ENCODE measurements at places on chromosomes 5 and 9.

GRCh38 chr5:106801554-106801953 lies 869.2 kb downstream of the EFNA5 start:
- no peak for DNase-seq

GRCh38 chr5:100762108-100762507 lies 141.0 kb downstream of the ST8SIA4 start:
- DNase-seq: no peak

DNA sequence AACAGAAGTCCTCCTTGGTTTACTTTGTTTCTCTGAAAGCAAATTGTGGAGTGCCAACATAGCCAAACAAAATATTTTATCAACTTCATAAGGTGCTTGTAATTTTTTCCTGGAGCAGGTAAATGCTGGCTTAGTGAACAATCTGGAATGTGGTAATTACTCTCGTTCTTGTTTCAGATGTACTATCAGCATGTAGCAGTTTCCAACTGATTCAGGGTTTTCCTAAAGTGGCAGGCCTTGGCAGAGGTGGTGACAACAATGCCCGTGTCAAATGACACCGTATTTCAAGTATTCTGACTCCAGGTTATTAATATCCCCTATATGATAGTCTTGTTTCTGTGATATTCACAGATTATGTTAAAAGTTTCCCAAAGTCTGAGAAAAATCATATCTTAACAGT lies 1.2 kb downstream of the C9orf72 start:
- no peak for DNase-seq

- DNase-seq: no peak
Measured at GRCh38 chr5:157593052-157593757, 17.6 kb upstream of the ADAM19 start.

DNA sequence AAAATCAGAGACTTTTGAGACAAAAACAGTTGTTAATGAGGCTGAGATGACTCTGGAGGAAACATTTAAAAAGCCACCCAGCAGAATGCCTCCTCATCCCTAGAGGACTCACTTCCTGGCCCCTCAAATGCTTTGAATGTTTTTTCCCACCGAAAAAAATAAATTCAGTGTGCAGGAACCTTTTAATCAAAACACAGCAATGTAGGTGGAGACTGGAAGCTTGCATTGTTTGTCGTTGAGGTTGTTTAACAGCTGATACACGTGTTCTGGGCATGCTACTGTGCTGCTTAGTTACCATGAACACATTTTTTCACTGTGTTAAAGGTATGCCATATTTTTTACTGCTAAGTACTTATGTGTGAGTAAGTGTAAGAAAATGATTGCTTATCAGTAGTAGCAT lies 65.7 kb upstream of the ADCY2 start:
- no peak for DNase-seq

DNA sequence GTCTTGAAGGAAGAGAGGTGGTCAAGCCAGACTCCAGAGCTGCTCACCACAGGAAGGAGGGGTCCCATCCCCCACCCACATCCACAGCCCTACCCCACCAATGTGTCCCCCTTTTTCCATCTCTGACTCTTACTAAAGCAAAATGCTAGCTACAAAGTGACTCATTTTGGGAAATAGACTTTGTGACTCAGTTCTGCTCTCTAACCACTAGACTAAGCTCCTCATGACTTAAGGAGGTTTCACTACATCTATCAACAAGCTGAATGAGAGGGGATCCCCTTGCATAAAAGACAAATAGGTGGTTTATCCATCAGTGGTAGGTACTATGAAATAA lies 35.1 kb upstream of the ADRB2 start:
- DNase-seq: no peak

DNA sequence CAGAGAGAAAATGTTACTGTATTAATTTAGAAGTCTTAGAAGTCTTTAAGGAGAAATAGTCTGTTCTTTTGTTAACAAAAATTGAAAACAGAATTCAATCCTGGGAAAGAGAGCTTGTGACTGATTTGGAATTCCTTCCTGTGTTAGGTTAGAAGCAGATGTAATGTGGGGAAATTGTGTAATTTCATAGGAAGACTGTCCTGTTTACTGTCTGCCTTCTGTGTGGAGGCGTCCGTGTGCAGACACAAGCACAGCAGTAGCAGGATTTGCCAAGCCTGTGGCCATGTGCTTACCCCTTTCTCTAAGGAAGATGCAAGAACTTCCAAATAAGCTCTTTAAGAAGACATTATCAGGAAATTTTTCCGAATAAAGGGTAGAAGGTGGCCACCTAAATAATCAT lies 36.7 kb upstream of the F2R start:
- DNase-seq: no peak

GRCh38 chr5:78331523-78332080 lies 28.8 kb upstream of the SCAMP1 start:
- DNase-seq: no peak

DNA sequence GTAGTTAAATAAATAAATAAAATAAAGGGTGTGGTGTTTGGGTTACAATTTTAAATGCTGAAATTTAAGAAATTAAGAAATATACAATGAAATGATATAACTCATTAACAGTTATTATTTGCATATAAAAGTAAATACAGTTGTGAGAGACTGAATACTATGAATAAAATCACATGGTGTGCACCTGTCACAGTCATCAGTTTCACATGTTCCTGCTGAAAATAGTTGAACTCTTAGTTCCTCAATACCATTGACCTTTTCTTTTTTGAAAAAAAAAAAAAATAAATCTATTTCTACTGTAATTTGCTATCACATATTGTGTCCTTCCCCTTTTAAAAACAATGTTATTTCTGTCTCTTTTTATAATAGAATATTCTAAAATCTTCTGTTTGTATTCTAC lies 130.9 kb upstream of the CHD1 start:
- DNase-seq: no peak

DNA sequence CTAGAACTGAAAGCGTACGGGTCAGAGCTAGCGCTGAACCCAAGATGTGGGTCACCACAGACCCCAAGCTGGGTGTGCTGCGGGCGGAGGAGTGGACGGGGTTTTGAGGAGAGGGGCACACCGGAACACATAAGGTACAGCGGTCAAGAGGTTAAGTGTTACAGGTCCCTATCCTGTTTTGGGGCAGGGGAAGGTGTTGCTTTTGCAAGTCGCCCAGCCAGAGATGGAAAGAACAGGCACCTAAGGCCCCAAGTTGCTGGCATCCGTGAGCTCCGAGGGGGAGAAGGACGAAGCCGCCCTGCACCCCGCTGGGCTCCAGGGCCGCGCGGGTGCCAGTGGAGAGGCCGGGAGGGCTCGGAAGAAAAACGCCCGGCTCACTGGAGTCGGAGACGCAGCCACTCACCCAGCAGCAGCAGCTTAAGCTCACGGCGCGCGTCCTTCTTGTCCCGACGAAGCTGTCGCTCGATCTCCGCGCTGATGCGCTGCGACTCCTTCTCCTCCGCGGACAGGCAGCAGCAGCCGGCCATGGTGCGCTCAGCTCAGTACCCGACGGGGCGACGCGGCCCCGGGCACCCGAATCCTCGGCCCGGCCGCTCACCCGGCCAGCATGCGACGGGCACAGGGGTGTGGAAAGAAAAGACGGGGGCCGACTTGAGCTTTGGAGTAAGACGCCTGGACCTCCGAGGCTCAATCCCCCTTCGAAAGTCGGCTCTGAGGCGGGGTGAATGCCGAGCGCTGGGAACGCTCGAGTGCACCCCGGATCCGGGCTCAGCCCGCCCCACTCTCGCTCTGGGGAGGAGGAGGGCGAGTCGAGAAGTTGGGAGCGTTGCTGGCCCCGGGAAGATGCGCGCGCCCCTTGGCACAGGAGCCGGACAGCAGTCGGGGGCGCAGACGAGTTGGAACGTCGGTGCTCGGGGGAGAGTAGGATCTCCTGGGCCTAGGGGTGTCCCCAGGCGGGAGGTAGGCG lies 572 bp downstream of the GNA14 start:
- DNase-seq: no peak

- DNase-seq: no peak
Measured at GRCh38 chr9:35091536-35091935, 4.9 kb downstream of the PIGO start.

DNA sequence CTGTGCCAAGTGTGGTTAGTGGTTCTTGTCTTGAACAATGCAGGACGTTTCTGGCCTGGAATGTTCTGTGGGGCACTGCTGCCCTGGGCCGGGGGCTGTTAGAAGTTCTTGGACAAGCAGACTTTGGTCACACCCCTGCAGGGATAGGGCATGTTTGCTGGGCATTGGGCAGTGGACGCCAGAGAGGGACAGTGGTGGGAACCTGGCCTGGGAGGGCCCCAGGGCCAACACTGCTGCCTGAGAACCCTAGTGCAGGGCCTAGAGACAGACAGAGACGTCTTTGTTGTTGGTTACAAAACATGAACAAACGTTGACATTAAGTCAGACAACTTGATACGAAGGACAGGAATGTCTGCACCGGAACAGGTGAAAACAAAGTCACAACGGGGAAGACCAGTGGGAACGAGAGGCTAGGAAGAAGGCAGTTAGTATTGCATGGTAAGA lies 57.0 kb downstream of the WNK2 start:
- no peak for DNase-seq

DNA sequence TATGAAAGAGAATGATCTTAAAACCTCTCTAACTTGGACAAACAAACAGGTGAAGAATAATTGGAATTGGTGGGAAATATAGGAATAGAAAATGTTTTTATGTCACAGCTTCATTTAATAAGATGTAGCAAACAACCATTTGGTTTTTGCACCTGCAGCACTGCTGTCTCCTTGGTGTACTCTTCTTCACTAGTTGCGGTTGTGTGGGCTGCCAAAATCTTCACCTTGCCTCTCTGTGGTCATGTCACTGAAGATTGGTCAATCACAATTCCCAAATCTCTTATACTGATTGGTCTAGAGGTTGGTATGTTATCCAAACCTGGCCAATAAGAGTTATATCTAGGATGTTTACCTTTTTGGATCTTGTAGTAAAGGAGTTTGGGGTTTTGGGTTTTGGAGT lies 88.7 kb downstream of the FGF10 start:
- no peak for DNase-seq

- no peak for DNase-seq
Measured at GRCh38 chr5:122774519-122774860, 390 bp upstream of the SNX2 start.

- no peak for DNase-seq
Measured at GRCh38 chr5:139079991-139080610, 118.1 kb downstream of the SIL1 start.

GRCh38 chr5:65213921-65214525 lies 267.7 kb downstream of the ADAMTS6 start:
- DNase-seq: no peak

GRCh38 chr5:132083071-132083678 lies 9.6 kb downstream of the CSF2 start:
- DNase-seq: no peak

GRCh38 chr5:169701910-169702451 lies 64.9 kb downstream of the DOCK2 start:
- no peak for DNase-seq

GRCh38 chr5:142320851-142321560 lies 3.8 kb downstream of the SPRY4 start:
- no peak for DNase-seq

DNA sequence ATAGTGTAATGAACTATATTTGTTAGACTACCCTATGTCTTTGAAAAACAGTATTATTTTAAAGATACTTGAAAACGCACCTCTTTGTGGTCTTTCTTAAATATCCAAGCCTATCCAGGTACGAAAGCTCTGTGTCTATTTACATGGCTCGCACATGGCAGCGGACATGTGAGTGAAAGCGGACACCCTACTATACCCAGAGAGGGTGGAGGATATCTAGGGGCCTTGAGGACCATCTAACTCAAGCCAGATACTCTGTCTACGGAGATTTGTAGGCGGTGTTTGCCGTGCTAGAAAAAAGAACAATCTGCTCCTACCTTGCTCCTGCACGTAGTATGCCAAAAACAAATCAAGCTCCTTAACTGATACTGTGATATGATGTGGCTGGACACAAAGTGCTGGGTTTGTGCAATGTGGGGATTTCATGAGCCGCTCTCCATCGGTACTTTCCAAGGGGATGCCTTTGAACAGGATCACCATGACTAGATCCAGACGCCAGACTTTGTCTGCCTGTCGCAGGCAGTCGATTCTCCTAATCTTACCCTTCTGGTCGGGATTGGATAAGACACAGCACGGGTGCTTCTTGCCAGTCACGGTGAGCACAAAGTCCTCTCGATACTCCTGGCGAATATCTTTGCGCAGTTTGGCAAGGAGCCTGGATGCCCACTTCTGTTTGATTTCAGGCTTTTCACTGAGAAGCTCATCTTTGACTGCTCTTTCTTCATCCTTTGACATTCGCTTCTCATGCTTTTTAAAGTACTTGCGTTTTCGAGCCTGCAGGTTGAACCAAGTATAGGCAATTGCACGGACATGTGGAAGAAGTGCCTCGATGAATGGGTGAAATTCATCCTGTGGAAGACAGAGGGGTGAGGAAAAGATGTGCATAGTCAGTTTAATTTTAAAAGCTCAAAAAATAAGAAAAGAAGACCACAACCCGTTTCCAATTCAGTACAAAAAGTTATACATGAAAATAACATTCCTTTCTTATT lies 7.0 kb downstream of the NFIB start:
- no peak for DNase-seq

DNA sequence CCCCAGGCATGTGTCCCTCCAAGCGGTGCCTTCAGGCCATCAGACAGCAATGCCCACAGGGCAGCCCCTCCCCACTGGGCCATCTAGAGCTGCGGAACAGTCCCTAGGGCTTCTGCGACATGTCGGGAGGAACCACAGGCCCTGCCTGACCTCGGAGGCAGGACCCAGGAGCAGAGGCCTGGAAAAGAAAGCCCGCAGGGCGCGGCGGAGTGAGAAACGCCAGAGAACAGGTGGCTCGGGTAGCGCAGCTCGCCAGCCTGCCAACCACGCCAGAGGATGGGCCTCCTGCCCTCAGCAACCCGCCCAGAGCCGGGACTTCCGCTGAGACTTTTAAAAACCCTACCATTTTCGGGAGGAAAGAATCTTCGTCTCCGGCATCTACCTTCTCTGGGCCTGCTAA lies 715 bp downstream of the LCN8 start:
- DNase-seq: no peak

GRCh38 chr9:135332979-135333748 lies 146.4 kb upstream of the PPP1R26 start:
- DNase-seq: no peak

DNA sequence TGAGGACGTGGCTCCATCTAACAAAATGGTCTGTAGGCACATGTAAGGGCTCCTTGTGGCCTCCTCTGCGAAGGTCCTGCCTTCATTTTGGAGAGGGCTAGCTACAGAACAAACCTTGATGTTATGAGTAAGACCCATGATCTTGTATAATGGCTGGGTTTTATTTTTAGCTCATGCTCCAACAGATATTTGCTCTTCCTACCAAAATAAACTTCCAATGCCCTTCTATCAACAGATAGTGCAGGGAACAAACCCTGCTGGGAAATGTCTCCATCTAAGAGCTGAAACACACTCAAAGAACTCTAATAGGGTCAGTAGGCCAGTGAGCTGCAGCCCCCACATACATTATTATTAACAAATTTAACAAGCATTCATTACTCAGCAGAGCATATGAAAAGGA lies 189.5 kb downstream of the LURAP1L start:
- no peak for DNase-seq

GRCh38 chr5:60436518-60436917 lies 263.4 kb downstream of the DEPDC1B start:
- DNase-seq: no peak

DNA sequence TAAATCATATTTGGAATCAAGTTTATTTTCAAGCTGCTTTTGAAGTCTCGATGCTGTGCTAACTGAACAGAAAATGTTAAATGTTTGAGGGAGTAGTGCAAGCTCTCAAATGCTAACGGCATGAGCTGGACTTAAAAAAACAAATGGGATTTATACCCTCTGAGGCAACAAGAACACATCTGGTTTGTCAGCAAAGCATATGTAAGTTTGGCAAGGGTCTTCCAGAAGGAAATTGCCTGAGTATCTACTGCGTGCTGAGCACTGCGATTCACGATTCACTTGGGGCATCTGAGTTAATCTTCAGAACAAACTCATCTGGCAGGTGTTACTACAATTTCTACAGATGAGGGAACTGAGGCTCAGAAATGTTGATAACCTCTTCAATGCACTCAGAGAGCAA lies 98.4 kb upstream of the C9orf72 start:
- DNase-seq: no peak

Data from stimulated activated CD8-positive, alpha-beta memory T cell treated with anti-CD3 and anti-CD28 coated beads, Interleukin-7, amount 100 ng/mL, for 1 hour (primary cell).